ENCODE measurements at places on chromosomes 16 and 17.

- peak; percentile 86 for DNase-seq
These were observed 2.8 kb upstream of the UBTF start for GRCh38 chr17:44222112-44222869.

DNA sequence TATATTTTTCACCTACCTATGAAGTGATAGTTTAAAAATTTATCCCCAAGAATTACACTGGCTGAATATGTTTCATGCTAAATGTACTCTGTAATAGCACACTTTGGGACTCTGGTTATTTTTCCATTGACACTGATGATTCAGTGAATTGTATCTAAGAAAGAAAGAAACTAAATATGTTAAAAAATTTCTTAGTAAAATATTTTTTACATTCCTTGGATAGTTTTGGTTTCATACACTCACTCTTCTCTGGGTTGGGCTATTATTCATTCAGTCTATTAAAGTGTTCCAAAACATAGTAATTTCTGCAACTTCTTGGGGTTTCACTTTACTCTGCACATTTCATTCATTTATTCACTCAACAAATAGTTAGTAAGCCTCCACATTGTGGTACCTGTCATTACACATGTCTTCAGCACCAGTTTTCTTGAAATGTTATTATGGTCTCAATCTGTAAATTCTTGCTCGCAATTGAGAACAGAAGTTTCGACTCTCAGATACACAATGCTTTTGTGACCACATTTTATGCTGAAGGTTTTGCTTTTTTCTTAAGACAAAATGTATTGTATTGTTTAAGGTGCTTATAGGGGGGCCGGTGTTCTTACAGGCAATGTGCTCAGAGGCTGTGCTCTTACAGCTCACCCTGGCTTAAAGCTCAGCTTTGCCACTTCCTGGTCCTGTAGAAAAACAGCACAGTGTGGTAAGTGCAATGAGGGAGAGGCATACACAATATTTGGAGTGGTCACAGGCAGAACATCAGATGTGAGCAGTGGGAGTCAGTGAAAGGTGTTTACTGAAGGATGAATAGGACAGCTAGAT, 17.4 kb downstream of the CNTNAP4 start:
- DNase-seq, result no peak

GRCh38 chr16:2595393-2596205, 57.8 kb downstream of the PDPK1 start:
- no peak for DNase-seq

DNA sequence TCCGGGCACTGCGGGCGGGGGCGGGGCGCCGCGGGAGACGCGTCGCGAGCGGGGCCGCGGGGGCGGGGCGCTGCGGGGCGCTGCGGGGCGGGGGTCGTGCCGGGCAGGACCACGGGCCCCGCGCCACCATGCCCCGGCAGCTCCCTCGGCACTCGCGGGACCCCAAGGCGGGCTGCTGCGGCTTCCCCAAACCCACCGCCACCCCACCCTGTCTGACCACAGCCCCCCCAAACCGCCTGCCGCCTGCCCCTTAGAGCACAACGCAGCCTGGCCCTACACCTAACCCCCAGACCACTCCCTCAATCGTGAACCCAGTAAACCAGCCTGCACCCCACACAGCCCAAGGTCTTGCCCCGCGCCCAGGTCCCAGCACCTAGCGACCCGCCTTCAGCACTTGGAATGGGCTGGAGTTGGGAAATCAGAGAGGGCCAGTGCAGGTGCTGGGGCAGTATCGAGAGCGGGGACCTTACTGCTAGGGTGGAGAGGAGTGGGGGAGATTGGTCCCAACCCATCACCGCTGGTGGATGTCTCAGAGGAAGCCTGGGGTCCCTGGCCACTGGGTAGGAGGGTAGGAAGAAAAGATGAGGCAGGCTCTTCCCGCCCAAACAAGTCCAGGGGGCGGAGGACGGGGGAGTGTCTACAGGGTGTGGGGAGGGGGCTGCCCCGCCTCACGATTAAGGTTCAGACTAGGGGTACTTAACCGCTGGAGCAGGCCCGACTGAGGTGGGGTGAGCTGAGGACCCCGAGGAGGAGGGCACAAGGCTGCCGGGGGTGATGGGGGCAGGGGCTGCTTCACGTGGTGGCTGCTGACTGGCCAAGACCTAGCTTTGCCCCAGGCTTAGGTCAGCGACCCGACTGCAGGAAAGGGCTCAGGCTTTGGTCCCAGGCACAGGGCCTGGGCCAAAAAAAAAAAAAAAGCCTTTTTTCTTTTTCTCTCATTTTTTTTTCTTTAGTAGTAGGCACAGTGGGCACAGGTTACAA, 539 bp upstream of the VAMP2 start:
- peak; percentile 47 for DNase-seq

- DNase-seq, result no peak
These were observed 13.3 kb downstream of the SLC16A3 start for GRCh38 chr17:82241926-82242697.

GRCh38 chr16:3983081-3983520, 102.6 kb upstream of the CREBBP start:
- peak; percentile 59 for DNase-seq

- DNase-seq, result no peak
These were observed 1.3 kb upstream of the WFDC1 start for GRCh38 chr16:84293406-84293805.

- no peak for DNase-seq
These were observed 56.6 kb downstream of the USP32 start for GRCh38 chr17:60335289-60335688.

GRCh38 chr17:14776791-14777190, 475.9 kb downstream of the HS3ST3B1 start:
- no peak for DNase-seq

Data from NCI-H2227 treated with DMSO at 0.1 percent for 48 hours (cell line).